ENCODE measurements at places on chromosomes 13 and 19.
A peak's percentile ranks its signal among the peaks of the same experiment; 100 is the strongest.

- H3K4me3 ChIP-seq, result no peak overlapping the region
- no peaks in the 10 kb centered on the region for H3K27me3 ChIP-seq
- no peak for DNase-seq
- peaks cover 30% of the 10 kb centered on the region for H3K36me3 ChIP-seq
- no peaks in the 10 kb centered on the region for H3K4me1 ChIP-seq
Observed at GRCh38 chr13:46022481-46022880, 30.1 kb downstream of the ZC3H13 start.

DNA sequence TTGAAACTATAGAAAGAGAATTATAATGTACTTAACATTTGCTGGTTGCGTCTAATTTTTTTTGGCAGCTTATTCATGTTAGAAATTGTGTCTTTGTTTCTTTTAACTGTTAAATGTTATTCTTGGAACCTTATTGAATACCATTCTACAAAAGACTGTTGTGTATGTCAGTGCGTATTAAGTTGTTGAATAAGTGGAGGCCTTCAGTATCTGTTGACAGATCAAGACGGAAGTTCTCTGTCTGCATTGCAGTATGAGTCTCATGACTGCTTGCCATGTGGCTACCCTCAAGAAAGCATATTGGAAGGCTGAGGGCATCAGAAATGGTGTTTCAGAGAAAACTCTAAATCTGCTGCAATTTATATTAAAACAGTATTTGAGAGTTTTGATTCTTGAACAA lies 8.5 kb downstream of the UBA2 start:
- no peak for DNase-seq
- no peak overlapping the region for H3K4me3 ChIP-seq
- no peak overlapping the region for H3K27ac ChIP-seq
- peaks cover 56% of the 10 kb centered on the region for H3K36me3 ChIP-seq

DNA sequence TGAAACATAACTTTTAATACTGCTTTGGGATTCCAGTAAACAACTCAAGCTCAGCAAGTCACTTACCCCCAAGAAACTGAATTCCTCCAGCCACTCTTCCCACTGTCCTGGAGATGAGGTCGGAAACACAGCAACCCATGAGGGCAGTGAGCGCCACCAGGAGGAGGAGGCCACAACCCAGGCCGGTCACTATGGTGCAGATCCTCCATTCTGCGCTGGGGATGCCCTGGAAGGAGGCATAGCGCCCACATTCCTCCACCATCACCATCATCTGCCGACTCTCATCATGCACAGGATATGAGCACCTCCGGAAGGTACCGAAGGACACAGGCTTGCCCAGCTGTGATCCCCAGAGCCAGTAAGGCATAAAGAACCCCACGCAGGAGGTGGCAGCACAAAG lies 2.2 kb downstream of the LHFPL6 start:
- H3K27ac ChIP-seq, result peak overlapping the region; percentile 93
- H3K4me1 ChIP-seq, result peaks cover 18% of the 10 kb centered on the region
- H3K4me3 ChIP-seq, result peak overlapping the region; percentile 82
- H3K27me3 ChIP-seq, result peaks cover 15% of the 10 kb centered on the region

DNA sequence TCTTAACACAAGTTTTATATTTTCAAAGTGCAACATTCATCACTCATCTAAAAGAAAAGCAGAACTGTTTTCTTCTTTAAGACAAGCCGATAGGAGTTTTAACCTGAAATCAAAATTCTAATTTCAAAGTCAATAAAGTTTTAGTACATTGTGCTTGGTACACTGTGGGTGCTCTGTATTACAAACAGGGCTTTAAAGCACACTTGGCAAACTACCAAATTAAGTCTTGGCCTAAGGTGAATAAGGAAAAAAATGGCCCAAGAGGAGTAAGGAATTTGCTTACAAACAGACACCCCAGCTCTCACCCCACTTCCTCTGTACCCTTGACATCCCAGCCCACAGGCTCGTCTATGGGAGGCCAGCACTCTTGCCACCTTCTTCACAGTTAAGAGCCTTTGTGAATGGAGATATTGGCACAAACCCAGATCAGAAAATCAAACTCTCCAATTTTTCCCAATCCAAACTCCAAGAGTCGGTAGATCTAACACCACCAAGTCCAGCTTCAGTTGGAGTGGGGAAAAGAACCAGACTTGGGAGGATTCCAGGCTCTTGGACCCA lies 66.0 kb downstream of the ABCC4 start:
- no peaks in the 10 kb centered on the region for H3K36me3 ChIP-seq
- no peak for DNase-seq
- no peak overlapping the region for H3K27ac ChIP-seq
- no peaks in the 10 kb centered on the region for H3K4me1 ChIP-seq
- no peak overlapping the region for H3K4me3 ChIP-seq
- H3K27me3 ChIP-seq, result no peaks in the 10 kb centered on the region

DNA sequence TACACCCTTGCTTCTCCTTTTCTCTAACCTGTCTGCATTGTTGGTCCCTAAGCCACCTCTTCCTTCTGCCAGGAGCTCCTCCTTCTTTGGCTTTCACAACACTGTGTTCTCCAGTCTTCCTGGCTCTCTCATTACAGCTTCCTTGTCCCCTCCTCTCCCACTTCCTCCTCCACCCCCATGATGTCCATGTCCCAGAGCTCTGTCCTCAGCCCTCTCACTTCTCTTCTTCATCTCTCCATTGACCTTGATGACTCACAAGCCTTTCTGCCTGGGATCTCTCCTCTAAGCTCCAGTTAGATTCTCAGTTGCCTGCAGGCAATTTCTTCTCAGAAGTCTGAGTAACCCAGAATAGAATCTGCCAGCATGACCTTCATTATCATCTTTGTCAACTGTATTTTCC lies 100.3 kb upstream of the WASF3 start:
- H3K4me1 ChIP-seq, result peaks cover 24% of the 10 kb centered on the region
- no peaks in the 10 kb centered on the region for H3K27me3 ChIP-seq
- no peaks in the 10 kb centered on the region for H3K36me3 ChIP-seq
- no peak overlapping the region for H3K4me3 ChIP-seq

GRCh38 chr13:104357174-104357573 lies 1291.0 kb upstream of the SLC10A2 start:
- H3K27ac ChIP-seq, result no peak overlapping the region
- no peaks in the 10 kb centered on the region for H3K36me3 ChIP-seq
- no peak overlapping the region for H3K4me3 ChIP-seq
- no peaks in the 10 kb centered on the region for H3K4me1 ChIP-seq
- DNase-seq, result no peak
- H3K27me3 ChIP-seq, result no peaks in the 10 kb centered on the region

DNA sequence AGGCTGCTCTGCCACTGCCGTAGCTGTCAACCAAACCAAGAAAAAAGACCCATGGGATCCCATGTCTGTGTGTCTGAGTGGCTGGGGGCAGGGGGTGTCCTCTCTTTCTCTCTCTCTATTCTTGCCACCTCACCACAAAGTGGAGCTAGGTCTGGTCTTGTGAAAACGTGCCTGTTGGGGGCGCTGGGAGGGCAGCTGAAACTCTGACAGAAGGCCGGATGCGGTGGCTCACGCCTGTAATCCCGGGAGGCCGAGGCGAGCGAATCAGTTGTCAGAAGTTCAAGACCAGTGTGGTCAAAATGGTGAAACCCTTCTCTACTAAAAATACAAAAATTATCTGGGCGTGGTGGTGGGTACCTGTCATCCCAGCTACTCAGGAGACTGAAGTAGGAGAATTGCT lies 29.2 kb downstream of the ZNF146 start:
- H3K4me1 ChIP-seq, result no peaks in the 10 kb centered on the region
- H3K27me3 ChIP-seq, result no peaks in the 10 kb centered on the region
- peaks cover 11% of the 10 kb centered on the region for H3K36me3 ChIP-seq
- no peak for DNase-seq
- no peak overlapping the region for H3K27ac ChIP-seq
- no peak overlapping the region for H3K4me3 ChIP-seq

GRCh38 chr19:51702103-51702824 lies 9.1 kb downstream of the SPACA6 start:
- H3K4me1 ChIP-seq, result peaks cover 17% of the 10 kb centered on the region
- H3K36me3 ChIP-seq, result peaks cover 8% of the 10 kb centered on the region
- H3K4me3 ChIP-seq, result no peak overlapping the region
- peak; percentile 78 for DNase-seq
- no peak overlapping the region for H3K27ac ChIP-seq

GRCh38 chr13:94886191-94886590 lies 173.8 kb upstream of the SOX21 start:
- H3K27ac ChIP-seq, result no peak overlapping the region
- no peaks in the 10 kb centered on the region for H3K27me3 ChIP-seq
- no peaks in the 10 kb centered on the region for H3K36me3 ChIP-seq
- no peaks in the 10 kb centered on the region for H3K4me1 ChIP-seq

- peaks cover 69% of the 10 kb centered on the region for H3K4me1 ChIP-seq
- peak overlapping the region; percentile 83 for H3K27ac ChIP-seq
- no peaks in the 10 kb centered on the region for H3K27me3 ChIP-seq
- H3K4me3 ChIP-seq, result peak overlapping the region; percentile 68
- DNase-seq, result no peak
- no peaks in the 10 kb centered on the region for H3K36me3 ChIP-seq
Observed at GRCh38 chr19:42422901-42423461, 4.2 kb downstream of the LIPE start.

- no peaks in the 10 kb centered on the region for H3K27me3 ChIP-seq
- no peak overlapping the region for H3K4me3 ChIP-seq
- H3K27ac ChIP-seq, result no peak overlapping the region
- no peaks in the 10 kb centered on the region for H3K36me3 ChIP-seq
Observed at GRCh38 chr13:68675209-68675608, 1432.4 kb upstream of the ATXN8OS start.

DNA sequence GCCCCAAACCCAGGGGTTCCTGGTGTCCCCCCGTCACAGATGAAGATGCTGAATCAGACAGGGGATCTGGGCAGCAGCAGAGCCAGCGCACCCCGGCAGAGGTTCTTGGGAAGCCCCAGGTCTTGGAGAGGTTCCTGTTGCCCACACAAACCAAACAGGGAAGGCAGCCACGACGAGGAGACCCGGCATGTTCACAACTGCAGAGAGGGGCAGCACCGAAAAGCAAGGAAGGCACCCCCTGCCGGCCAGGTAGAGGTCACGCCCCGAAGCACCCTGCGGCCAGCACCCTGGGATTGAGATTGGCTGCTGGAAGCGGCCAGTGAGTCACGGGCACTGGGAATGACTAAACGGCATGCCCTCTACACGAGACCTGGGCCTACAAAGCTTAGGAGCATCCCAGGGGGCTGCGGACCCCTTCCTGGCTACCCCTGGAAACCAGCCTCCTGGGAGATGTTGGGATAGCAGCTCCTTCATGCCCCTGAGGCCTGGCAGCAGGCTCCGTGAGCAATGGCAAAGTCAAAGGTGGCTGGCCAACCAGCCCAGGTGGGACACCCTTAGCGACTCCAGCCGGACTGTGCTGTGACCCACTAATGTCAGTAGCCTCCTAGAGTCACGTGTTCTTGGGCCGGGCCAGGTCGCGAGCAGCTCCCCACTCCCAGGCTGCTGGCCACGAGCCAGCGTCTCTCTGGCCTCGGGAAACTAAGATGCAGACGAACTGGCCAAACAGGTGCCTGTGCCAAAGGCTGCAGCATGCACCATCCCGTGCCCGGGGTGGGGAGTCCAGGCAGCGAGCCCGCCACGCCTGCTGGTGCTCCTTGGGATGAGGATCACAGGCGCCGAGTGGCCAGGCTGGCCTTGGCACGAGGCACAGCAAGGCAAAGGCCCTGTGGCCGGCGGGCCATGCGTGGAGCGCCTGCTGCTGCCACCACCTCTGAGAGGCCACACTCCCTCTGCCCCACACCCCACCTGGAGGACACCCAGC lies 43.2 kb downstream of the MLLT1 start:
- H3K27me3 ChIP-seq, result no peaks in the 10 kb centered on the region
- H3K36me3 ChIP-seq, result no peaks in the 10 kb centered on the region
- H3K27ac ChIP-seq, result no peak overlapping the region
- no peak overlapping the region for H3K4me3 ChIP-seq

DNA sequence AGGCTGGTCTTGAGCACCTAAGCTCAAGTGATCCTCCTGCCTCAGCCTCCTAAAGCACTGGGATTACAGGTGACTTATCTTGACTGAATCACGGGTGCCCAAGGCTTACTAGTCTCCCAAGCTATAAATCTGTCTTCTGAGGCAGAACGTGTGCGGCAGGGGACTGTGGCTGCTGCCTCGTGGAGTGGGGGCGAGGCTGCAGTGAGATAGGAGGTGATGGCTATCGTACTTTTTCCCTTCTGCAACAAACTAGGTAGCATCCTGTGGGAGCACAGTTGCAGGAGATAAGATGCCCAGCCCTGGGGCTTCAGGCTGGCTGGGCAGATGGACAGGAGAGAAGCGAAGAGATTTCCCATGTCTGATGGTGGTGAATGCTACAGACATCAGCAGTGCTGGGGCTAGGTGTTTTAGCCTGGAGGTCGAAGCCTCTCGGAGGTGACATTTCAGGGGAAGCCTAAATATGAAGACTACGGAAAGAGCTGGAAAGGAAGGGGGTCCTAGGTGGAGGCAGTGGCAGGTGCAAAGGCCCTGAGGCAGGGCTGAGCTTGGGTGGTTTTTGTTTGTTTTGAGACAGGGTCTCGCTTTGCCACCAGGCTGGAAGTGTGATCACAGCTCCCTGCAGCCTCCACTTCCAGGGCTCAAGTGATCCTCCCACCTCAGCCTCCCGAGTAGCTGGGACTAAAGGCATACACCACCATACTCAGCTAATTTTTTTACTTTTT lies 7.4 kb downstream of the B3GNT3 start:
- no peak overlapping the region for H3K4me3 ChIP-seq
- no peaks in the 10 kb centered on the region for H3K36me3 ChIP-seq
- H3K4me1 ChIP-seq, result no peaks in the 10 kb centered on the region
- H3K27ac ChIP-seq, result no peak overlapping the region

DNA sequence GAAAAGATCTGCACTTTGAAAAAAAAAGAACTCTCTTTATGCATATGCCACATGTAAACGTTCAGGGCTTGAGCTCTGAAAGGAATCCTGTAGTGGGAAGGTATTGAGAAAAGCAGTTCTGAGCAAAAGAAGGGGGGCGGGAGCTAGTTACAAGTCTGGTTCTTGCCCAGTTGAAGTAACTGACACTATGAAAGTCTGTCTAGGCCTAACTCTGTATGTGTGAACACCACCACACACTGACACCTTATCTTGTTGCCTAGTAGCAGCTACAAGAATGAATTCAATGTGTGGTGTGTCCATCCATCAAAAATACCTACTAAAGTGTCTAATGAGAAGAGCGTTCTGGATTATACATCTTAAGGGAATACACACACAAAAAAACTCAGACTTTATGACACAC lies 820.6 kb downstream of the DIAPH3 start:
- no peaks in the 10 kb centered on the region for H3K27me3 ChIP-seq
- H3K4me3 ChIP-seq, result no peak overlapping the region
- peaks cover 48% of the 10 kb centered on the region for H3K4me1 ChIP-seq
- H3K27ac ChIP-seq, result no peak overlapping the region
- H3K36me3 ChIP-seq, result no peaks in the 10 kb centered on the region

DNA sequence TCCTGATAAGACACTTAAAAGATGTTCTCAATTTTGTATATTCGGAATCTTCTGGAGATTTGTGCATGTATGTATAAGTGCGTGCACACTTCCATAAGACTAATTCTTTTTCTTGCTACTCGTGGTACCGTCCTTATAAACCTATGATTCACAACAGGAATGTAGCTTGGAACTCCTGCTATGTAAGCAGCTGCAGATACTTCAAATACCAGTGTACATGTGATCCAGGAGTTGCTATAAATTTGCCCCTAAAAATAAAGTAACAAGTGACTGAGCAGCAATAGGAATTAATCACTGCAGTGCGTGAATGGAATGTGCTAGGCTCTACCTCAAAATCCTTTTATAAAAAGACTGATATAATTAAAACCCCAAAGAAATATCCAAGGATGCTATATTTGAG lies 214.9 kb downstream of the KLF5 start:
- no peak overlapping the region for H3K27ac ChIP-seq
- H3K36me3 ChIP-seq, result no peaks in the 10 kb centered on the region
- H3K27me3 ChIP-seq, result no peaks in the 10 kb centered on the region
- H3K4me1 ChIP-seq, result peaks cover 10% of the 10 kb centered on the region
- DNase-seq, result no peak

- H3K27ac ChIP-seq, result no peak overlapping the region
- H3K4me3 ChIP-seq, result peak overlapping the region; percentile 66
- DNase-seq, result peak; percentile 88
- peaks cover 2% of the 10 kb centered on the region for H3K36me3 ChIP-seq
Observed at GRCh38 chr19:36331353-36332228, 47.4 kb downstream of the ZFP14 start.

All from heart left ventricle (tissue), 16 donors.